ENCODE measurements at places on chromosomes 5 and 9.

DNA sequence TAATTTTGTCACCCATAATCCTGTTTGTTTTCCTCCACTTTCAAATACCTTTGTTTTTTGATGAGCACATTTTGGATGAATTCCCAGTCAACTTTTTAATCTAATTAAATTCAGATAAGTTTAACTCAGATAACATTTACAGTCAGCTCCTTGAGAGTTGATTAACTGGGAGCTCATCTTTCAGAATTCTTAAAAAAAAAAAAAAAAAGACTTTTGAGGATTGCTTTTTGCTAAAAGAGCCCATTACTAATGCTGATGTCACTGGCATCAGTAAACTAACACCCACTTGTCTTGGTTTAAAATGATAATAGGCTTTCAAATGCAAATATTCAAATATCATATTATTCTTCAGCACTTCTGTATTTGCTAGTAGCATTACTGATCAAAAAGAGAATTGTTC is 47.1 kb upstream of the NFIB start:
- no peak for DNase-seq

GRCh38 chr5:82586661-82587310 is 308.6 kb upstream of the RPS23 start:
- no peak for DNase-seq

GRCh38 chr9:4936823-4937222 is 48.2 kb upstream of the JAK2 start:
- no peak for DNase-seq

DNA sequence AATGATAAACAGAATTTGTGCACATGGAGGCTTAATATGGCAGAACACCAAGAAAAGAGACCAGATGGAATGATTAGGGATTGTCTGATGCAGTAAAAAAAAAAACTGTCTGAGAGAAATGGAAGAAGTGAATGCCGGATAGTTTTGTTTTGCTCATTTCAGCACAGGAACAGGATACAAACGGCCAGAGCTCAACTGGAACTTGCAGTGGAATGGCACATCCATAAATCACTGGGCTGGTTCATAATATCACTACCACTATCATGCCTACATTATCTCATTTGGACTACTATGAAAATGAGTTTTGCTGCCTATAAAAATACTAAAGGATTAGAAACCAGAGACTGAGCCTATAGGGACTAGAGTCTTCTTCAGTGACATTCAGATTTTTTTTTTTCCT is 9.7 kb downstream of the PTAR1 start:
- no peak for DNase-seq

GRCh38 chr9:12753931-12754330 is 20.9 kb upstream of the LURAP1L start:
- no peak for DNase-seq

DNA sequence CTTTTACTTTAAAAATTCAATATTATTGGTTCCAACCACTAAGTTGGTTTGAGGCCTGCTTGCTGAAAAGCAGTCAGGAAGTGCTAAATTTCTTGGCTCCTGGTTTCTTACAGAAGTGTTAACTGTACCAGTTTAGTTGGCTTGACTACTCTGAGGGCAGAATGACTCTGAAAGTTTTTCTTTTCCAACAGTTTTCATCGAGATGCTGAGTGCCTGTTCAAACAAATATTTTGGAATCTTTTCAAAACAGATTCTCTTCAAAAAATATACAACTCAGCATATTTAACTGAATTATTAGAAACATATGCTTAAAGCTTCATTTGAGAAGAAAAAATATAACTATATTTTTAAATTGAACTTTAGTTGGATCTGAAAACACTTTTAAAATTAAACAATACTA is 37.0 kb downstream of the SLC38A9 start:
- DNase-seq: no peak

- DNase-seq: no peak
Measured at GRCh38 chr5:143641549-143642355, 170.2 kb upstream of the HMHB1 start.

DNA sequence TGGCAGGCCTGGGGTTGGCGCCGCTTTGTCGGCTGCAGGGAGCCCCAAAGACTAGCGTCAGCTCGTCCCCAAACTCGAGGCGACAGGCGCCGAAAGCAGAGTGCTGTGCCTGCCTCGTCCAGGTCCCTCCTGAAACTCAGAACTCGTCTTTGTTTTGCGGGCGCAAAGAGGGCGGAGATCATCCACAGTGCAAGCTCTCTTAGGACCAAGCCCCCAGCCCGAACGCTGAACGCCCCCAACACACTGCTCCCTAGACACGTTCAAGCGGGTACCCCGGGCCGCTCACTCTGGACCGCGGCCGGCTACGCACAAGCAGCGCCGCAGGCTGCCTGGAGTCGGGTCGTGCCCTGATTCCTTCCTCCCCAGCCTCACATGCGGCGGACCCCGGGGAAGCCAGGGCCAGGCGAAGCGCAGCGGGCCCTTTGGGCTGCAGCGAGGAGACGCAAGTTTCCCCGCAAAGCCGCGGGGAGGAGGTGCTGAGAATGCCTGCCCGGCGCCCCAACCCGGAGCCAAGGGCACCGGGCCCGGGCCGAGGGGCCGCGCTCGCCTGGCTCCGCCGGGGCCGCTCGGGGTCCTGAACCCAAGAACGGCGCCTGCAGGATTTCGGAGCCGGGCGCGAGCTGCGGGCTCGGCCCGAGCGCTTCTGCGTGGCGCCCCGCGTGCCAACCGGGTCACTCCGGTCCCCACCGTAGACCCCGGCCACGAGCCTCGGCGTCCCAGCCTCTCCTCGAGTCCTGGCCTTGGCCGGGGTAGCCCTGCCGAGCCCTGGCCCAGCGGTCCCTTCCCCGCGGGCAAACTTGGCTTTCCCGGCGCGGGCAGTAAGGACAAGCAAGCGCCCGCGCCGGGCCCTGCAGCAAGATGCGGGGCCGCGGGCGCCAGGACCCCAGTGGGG is 738 bp downstream of the FSTL4 start:
- DNase-seq: no peak

- no peak for DNase-seq
Measured at GRCh38 chr5:65825408-65826328, 100.7 kb upstream of the ERBIN start.

DNA sequence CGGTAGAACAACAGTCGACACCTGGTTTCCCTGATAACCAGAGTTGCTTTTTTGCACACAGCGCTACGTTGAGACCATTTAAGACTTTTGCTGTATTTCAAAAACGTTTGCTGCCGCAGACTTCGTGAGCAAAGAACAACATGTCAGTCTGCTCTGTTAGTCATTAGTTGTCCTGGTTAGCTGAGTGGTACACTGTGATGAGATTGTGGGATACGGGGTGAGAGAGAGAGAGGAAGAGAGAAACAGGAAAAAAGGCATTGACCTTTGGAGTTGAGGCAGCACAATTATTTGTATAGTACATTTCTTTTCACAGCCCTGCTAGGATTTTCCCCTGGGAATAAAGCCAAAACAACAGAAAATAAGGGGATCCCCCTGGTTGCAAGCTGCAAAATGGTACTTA is 306.1 kb upstream of the WWC1 start:
- DNase-seq: no peak
